ENCODE measurements at places on chromosomes 2 and 18.
A peak's percentile ranks its signal among the peaks of the same experiment; 100 is the strongest.

- DNase-seq, result no peak
Observed at GRCh38 chr2:215712871-215713790, 277.3 kb upstream of the FN1 start.

DNA sequence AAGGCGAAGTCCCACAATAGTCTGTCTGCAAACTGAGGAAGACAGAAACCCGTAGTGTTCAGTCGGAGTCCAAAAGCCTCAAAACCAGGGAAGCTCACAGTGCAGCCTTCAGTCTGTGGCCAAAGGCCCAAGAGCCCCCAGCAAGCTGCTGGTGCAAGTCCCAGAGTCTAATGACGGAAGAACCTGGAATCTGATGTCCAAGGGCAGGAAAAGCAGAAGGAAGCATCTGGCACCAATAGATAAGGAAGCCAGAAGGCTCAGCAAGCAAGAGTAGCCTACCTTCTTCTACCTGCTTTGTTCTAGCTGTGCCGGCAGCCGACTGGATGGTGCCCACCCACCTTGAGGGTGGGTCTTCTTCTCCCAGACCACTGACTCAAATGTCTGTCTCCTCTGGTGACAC lies 21.8 kb downstream of the CFAP210 start:
- no peak for DNase-seq

GRCh38 chr2:215841175-215841816 lies 172.1 kb downstream of the MREG start:
- no peak for DNase-seq

DNA sequence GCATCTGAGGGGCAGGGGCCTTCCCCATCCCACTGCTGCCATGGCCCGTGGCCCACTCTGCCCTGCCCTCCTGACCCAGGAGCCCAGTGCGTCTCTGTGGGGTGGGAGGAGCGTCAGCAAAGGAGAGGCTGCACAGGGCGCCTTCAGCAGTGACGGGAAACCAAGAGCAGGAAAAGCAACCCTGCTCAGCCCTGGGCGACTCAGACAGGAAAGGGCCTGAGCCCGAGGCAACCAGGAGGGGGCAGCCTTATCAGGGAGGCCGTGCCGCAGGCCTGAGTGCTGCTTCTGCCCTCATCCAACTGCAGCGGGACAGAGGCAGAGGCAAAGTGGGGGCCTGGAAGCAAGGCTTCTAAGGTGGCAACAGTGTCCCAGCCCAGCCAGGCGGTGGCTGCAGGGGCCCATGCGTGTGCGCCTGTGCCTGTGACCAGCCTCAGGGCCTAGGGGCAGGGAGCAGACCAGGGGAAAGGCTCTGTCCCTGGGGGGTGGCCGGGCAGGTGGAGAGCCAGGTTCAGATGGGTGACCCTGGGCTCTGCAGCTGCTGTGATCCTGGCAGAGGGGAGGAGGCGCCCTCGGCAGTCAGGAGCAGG lies 23.3 kb upstream of the ALPI start:
- no peak for DNase-seq

DNA sequence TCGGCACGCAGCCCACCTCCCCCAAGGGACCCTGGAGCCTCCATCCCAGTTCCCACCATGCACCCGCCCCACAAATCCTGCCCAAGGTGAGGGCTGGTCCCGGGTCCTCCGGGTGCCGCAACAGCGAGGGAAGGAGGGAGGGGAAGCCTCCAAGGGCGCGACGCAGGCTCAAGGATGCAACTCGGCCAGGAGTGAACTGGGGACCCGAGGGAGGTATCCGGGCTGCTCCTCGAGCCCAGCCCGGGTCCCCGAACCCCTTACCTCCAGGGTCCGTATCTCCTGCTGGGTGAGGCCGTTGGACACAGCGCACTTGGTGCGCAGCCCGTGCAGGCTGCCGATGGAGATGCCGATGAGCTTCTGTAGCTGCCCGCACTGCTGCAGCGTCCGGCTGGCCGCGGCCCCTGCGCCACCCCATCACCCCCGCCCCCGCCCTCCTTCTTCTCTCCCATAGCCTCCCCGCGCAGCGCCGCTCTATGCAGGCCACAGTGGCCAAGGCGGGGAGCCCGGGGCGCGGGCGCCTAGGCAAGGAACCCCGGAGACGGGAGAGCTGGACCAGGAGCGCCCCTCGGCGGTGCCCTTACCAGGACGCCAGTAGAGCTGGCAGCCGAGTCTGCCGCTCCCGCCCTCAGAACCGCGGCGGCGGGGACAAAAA lies 124.1 kb downstream of the ANKRD30BL start:
- peak; percentile 3 for DNase-seq
